Stimulated activated CD4-positive, alpha-beta T cell treated with anti-CD3 and anti-CD28 coated beads, Interleukin-15, amount 100 ng/mL, for 24 hours (primary cell): ENCODE measurements at places on chromosomes 3 and 15.

DNA sequence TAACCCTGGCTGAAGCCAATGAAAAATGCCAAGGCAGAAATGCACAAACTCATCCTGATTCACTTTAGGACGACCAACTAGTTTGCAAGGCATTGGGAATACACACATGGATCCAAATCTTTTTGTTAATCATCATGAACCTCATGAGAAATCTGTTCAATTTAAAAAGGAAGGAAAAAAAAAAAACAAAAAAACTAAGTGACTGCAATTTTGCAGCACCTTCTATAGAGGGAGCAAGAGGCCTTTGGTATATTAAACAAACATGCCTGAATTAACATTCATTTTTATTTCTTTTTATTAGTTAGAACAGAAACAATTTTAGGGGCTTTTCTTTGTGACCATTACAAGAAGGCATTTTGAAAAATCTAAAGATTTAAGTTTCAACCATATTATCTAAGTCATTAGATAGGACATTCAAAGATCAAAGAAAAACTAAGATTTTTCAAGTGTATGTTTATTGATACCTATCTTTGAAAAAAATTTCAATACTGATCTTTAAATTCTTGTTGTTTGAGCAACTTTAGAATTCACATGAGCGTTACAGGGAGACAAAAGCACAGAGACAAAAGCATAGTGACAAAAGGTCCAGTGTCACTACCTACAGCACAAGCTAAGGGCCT is 182.4 kb downstream of the CBLB start:
- DNase-seq: no peak

- DNase-seq: no peak
Measured at GRCh38 chr15:48318131-48318530, 13.1 kb upstream of the DUT start.

DNA sequence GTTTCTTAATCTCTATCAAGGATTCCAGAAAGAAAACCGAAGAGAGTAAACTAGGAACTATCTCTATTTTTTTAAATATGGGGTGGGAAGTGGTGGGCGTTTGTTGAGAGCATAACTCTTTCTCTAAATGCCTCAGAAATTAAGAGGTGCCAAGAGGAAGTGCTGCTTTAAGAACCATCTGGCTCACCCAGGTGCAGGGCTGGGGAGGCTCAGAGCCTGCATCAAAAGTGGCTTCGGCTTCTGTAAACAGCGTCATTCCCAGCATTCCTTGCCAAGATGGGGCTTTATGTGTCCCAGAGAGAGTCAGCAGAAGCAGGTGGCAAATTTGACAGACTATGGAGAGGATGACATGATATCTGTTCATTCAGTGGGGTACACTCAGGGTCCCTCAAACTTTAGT is 123.3 kb upstream of the BFSP2 start:
- DNase-seq: no peak

GRCh38 chr15:66023311-66023972 is 154.2 kb downstream of the RAB11A start:
- DNase-seq: no peak

- no peak for DNase-seq
Measured at GRCh38 chr3:87309601-87310000, 33.2 kb upstream of the POU1F1 start.

GRCh38 chr15:59160880-59161593 is 45.6 kb upstream of the LDHAL6B start:
- DNase-seq: peak; percentile 34

DNA sequence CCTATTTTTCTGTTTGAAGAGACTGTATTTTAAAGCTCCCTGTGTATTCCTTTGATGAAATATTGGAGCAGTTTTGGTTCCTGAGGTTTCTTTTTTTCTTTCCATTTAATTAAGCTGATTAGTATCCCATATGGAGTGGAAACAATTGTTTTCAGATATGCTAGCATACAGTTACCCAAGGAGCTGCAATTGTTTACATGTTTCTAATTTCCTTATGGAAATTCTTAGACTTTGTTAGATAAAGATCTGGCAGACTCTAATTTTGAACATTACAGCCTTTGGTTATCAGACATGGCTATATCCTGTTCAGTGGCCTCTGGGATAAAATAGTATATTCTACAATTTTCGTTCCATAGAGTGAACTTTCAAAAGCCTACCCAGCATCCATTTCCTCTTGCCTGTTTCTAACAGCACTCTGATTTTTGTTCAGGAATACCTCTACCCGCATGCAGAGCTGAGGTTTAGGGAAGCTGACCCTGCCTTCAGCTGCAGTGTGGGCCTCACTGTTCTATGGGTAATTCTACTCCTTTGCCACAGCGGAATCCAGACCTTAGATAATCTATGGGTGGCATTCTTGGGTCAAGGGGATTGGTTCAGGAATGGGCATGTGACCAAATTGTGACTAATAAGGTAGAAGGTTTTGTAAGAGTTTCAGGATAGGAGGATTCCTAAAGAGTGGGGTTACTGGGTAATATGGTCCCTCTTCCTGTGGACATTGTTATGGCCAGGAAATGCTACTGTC is 161.1 kb upstream of the ANKRD28 start:
- DNase-seq: no peak
